Temporal lobe (tissue), 4 donors: ENCODE measurements at places on chromosomes 16 and 17. TPM values are rescaled to one million over a fixed set of nuclear protein-coding genes. Genes with fewer than 3 reads are reported as not detected.

Gene PLEKHH3
- 2.5 TPM for total RNA-seq

Gene SMARCD2
- 4.7 TPM for total RNA-seq

Gene RRAD
- total RNA-seq = 1.5 TPM

Gene SHPK
- 6.6 TPM for total RNA-seq

Gene KRT28
- 0.25 TPM for total RNA-seq

Gene RTN4RL1
- 18.2 TPM for total RNA-seq

Gene AURKB
- total RNA-seq = 1.5 TPM

Gene GGT6
- total RNA-seq = not detected
